Putamen (tissue), 1 donor: ENCODE measurements at places on chromosomes 4 and X.

DNA sequence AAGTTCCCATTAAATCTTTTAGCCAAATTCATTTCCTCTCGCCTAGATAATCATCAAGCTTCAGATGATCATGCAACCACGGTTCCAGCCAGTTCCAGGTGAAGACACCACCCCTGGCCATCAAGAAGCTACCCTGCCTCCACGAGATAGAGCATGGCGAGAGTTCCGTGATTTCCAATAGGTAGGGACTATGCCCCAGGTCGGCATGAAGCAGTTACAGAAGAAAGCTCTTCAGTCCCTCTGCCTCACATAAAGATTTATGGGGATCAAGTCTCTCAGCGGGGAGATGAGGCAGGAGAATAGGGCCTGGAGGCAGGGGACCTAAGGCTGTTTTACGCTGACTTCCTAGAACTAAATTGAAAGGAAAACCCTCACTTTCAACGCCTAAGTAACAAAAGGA lies 183.9 kb downstream of the OR13H1 start:
- no peak for DNase-seq

GRCh38 chrX:11188664-11189063 lies 77.5 kb downstream of the HCCS start:
- no peak for DNase-seq

- DNase-seq: no peak
These were observed 42.1 kb upstream of the MAGEA4 start for GRCh38 chrX:151870602-151871001.

DNA sequence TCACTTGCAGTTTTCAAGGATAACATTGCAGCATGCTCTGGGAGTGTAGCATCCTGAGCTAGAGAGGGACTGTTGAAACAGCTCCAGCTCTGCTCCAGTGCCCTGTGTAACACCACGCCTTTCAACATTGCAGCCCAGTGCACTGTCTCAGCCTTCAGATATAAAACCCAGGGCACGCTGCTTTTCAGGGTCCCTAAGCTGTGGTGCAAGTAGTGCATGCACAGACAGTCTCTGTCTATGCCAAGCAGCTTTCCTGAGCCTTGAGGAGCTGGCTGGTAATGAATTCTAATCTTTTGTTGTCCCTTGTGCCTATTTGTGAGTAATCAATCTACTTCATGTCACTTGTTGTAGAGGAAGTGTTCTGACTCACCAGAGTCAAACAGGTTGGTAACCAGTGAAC lies 897.0 kb downstream of the ARAP2 start:
- DNase-seq: no peak

- no peak for DNase-seq
These were observed 492.3 kb upstream of the FAM241A start for GRCh38 chr4:111652986-111653385.

GRCh38 chr4:132108784-132109183 lies 1040.3 kb upstream of the PCDH10 start:
- no peak for DNase-seq

- DNase-seq: no peak
These were observed 2.0 kb downstream of the MID1IP1 start for GRCh38 chrX:38803243-38803587.

DNA sequence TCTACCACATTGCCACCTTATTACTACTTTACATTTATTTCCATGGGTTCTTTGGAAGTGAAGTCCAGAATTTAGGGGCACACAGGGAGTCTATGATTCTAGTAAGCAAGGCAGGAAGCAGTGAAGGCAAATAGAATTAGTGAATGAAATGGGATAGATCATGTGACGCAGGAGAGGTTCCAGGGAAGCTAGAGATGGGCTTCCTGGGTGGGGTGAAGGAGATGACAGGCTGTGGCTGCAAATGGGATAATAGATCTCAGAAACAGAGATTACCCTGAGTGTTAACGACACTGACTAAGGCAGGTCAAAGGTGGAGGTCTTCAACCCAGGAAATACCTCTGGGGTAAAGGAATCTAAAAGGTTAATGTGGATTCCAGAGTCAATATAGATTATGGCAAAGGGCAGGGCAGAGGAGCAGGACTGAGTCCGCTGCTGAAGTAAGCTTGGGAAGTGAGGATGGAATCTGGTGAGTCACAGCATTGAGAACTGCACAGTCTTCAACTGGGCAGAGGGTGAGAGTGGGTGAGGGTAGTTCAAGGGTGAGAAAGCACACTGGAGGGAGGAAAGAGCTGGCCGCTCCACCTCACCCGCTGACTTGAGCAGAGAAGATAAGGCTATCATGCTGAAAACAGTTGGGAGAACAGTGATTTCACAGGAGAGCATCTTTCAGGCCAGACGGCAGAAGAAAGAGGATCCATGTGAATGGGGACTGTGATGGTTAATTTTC lies 70.8 kb downstream of the ANXA3 start:
- no peak for DNase-seq

DNA sequence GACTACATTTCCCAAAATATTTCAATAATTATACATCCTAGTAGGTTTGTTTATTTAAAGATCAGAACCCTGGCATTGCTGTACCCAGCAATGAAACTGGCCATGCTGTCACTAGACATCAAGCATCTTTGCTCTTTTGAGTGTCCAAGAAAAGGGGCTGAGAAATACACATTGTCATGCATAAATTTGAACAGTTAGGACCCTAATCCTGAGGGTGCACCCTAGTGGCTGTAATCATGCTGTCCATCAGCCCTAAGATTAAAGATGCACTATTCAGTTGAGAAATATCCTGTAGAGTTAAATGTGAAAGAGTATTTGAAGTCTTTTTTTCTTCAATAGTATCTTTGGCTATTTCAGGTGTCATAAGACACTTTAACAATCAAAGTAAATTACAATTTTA lies 108.8 kb downstream of the NFKB1 start:
- no peak for DNase-seq

DNA sequence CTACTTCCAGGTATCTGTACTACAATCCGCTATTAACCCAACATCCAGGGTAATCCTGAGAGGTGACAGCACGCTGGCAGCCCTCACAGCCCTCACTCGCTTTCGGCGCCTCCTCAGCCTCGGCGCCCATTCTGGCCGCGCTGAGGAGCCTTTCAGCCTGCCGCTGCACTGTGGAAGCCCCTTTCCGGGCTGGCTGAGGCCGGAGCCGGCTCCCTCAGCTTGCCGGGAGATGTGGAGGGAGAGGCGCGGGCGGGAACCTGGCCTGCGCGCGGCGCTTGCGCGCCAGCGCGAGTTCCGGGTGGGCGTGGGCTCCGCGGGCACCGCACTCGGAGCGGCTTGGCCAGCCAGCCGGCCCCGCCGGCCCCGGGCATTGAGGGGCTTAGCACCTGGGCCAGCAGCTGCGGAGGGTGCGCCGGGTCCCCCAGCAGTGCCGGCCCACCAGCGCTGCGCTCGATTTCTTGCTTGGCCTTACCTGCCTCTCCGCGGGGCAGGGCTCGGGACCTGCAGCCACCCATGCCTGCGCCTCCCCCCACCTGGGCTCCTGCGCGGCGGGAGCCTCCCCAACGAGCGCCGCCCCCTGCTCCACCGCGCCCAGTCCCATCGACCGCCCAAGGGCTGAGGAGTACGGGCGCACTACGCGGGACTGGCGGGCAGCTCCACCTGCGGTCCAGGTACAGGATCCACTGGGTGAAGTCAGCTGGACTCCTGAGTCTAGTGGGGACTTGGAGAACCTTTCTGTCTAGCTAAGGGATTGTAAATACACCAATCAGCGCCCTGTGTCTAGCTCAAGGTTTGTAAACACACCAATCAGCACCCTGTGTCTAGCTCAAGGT lies 87.3 kb downstream of the PRSS12 start:
- DNase-seq: no peak

GRCh38 chrX:66635360-66635759 lies 3.5 kb downstream of the EDA2R start:
- DNase-seq: no peak

DNA sequence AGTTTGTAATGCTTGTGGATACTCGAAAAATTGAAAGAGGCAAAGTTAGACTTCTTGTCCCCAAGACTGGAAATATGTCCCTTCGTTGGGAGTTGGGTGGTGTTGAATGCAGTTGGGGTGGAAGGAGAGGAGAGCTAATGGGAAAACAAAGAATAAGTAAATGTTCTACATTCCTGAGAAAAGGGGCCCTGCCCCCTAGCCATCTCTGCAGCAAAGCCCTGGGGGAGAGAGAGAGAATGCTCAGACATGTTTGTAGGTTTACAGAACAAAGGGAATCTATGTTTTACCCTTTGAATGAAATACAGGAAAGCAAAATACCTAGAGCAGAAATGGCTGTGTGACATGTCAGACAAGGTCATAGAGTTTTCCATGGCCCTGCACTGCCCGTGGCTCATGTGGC lies 88.1 kb downstream of the RASL11B start:
- DNase-seq: no peak

GRCh38 chrX:30661228-30661627 lies 8.0 kb downstream of the GK start:
- no peak for DNase-seq
